CD4-positive, alpha-beta memory T cell (primary cell): ENCODE measurements at places on chromosomes 4 and X. TPM values are rescaled to one million over a fixed set of nuclear protein-coding genes. Genes with fewer than 3 reads are reported as not detected.

DNA sequence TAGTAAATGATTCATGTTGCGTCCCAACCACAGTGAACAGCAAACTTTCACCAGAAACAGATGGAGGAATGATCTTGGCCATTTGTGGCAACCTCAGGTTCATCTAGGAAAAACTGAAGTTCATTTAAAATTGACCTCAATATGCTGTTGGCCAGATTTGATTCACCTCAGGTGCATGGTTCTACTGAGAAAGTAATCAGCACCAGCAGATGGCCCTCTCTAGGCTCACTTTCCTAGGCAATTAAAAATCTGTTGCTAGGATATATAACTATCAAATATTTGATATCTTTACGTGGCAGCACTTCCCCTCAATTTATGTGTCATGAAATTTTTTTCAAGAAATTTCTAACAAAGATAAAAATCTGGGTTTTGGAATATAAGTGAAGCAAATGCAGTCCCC is 344.7 kb downstream of the GALNTL6 start:
- DNase-seq: no peak

- DNase-seq: no peak
Observed at GRCh38 chr4:109472343-109472761, 38.7 kb downstream of the SEC24B start.

GRCh38 chr4:170698334-170698733 is 608.6 kb upstream of the AADAT start:
- no peak for DNase-seq

The BMP3 gene
- not detected for total RNA-seq
